CD4-positive, alpha-beta T cell (primary cell): ENCODE measurements at places on chromosomes 3 and 15. TPM values are rescaled to one million over a fixed set of nuclear protein-coding genes. Genes with fewer than 3 reads are reported as not detected.

Gene ACAP2
- 51.4 TPM for total RNA-seq

Gene NR2F2
- not detected for total RNA-seq

Gene TMEM87A
- total RNA-seq, result 51.4 TPM

DNA sequence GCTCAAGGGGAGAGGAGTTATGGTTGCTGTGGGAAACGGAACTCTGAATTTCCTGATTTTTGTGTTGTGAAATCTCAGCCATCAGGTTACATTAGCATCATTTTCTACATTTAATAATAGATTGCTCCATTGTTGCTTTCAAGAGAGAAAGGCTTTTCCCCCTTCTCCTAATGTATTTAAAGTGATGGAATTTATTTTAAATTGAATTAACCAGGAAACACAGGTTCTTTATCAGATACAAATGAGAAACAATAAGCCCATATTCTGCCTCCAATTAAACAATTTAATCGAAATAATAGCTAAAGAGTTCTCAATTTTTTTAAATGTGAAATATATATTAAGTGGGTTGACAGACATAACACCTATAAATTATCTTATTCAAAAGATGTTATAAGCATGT is 30.1 kb downstream of the TUSC7 start:
- no peak for DNase-seq

GRCh38 chr3:32202496-32202895 is 36.0 kb upstream of the CMTM8 start:
- DNase-seq, result no peak

DNA sequence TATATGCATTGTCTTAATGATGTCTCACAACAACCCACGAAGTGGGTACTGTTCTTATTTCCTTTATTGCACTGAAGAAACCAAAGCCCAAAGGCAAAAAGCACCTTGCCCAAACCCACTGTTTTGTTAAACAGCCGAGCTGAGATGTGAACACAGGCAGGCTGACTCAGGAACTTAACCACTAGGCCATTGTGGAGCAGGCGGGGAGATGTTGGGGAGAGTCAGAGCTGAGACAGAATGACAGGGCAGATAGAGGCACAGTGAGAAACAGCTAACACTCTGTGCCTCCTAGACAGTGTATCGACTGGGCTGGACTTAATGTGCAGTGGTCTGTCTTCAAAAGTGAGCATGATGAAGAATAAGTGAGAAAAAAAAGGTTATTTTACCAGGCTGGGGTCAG is 56.5 kb downstream of the RPLP1 start:
- no peak for DNase-seq

DNA sequence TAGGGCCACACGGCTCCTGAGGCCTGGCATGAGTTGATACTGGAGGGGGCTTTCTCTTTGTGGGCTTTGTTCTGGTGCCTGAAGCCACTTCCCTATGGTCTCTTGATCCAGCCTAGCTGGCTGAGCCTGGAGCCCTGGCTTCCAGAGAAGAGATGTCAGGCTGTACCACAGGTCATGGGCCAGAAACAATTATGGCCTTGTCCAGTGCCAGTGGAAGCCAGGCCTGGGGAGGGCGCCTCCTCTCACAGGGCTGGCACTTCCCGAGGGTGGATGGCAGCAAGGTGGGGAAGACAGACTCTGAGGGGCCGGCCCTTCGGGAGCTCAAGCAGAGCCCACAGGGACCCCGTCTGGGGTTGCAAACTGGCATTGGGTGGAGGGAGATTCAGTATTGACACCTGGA is 34.9 kb upstream of the ACAD9 start:
- no peak for DNase-seq

GRCh38 chr3:168828943-168829342 is 733.2 kb upstream of the GOLIM4 start:
- DNase-seq, result no peak

DNA sequence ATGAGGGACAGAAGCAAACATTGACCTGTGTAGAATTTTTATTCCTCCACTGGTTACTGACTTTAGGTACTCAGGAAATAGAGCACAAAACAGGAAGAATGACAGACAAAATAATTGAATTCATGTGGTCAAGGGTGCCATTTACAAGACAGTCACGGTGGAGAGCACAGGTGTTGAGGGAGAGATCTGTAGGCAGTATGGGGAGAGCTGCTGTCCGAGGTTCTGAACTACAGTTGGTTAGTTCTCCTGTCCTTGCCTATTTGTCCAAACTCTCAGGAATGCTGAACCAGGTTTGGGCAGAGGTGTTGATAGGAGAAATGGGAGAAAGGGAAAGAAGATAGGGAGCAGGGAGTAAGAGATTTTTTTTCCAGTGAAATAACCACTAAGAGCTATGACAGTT is 178.5 kb upstream of the ZBTB20 start:
- no peak for DNase-seq

- DNase-seq, result no peak
These were observed 12.5 kb upstream of the CSPG4 start for GRCh38 chr15:75725006-75725718.

GRCh38 chr15:89893027-89893426 is 767 bp downstream of the AP3S2 start:
- DNase-seq, result no peak

DNA sequence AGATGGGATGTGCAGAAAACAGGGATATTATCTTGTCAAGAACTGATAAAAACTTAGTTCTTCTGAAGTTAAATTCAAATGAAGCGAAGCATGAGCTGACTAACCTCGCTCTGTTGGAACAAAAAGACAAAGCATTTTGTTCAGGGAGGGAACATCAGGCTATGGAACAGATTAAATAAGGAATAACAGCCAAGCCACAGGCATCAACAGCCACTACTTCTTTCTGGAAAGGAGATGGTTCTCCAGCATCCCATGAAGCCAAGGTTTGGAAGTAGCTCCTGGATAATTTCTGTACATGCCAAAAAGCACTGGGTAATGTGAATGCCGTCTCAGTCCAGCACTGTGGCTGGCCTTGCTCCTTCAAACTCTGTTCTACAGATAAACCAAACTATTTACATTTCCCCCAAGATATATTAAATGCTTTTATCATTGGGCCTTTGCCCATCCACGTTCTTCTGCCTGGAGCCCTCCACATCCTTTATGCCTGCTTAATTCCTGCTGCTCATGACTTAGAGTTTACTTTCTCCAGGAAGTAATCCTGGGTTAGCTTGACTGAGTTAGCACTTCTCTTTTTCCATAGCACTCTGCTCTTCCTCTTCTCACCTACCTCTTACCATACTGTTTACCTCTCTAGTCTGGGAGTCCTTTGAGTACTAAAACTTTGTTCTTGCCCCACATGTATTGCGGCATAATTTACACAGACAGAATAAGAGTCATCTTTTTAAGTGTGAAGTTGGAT is 232.0 kb downstream of the CLSTN2 start:
- DNase-seq, result no peak

DNA sequence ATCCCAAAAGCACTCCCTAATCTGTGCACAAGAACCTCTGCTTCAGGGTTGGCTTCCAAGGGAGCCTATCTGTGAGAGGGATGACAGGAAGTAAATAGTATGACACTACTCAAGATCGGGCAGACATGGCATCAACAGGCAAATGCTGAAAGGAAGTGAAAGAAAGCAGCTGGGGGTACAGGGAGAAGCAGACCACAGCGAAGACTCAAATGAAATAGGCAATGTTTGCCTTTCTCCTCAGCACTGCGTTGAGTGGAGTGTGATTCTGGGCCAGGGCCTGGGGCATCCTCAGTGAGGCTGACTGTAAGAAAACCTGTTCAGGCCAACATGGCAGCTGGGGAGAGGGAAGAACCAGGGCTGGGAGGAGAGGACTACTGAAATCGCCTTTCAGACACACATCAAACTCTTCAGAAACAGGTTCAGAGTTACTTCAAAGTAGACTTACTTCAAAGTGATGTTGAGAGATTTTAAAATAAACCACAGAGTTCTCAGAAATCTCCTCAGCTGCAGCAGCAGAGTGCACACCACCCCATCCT is 96.6 kb downstream of the SLC9A9 start:
- peak; percentile 19 for DNase-seq

- no peak for DNase-seq
These were observed 50.4 kb downstream of the COL6A5 start for GRCh38 chr3:130395916-130396315.

DNA sequence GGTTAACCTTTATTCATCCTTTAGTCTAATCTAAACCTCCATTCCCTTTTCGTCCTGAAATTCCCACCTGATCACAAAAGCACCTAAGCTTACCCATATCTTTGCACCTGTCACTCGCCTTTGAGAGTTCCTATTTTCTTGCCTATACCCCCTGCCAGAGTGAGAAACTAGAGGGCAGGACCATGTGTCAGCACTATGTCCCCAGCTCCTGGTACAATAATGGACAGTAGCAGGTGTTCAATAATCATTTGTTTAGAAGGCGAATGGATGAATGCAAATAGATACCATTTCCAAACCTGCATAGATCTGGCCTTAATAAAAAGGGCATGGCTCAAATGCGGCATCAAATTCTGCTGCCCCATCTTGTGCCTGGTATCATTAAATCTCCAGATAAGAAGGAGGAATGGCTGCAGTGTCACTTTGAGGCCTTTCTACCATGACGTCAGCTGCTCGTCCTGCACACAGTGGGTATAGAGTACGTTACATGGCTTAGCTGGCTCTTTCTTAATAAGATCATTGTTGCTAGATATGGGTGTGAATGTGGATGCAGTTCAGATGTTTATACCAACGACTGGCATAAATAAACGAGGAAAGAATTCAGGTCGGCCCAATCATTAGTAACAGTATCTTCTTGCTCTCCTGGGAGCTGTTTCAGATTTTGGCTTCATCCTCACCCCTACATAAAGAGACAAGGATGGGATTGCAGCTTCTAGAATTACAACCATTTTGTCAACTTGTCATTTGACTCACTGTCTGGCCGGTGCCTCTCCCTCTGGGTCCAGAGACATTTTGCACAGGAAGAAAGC is 148.7 kb downstream of the RORA start:
- DNase-seq, result no peak
